ENCODE measurements at places on chromosomes 13 and 19.

GRCh38 chr19:4234142-4234861 is 5.0 kb downstream of the EBI3 start:
- no peak for DNase-seq

DNA sequence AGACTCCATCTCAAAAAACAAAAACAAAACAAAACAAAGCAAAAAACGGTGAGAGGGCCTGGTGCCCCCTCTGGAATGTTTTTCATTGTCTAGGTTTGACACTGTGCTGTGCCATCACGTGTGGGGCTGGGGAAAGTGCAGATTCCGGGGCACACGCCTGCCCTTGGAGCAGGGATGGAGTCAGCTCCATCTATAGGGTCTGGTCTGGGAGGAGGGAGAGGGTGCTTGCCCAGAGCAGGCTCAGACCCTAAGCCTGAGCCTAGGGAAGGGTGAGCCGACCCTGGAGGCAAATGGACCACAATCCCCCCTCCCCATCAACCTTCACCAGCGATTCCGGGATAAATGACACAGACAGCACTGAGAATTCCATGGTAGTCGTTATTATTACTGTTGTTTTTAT is 10.9 kb upstream of the ZBTB32 start:
- DNase-seq: no peak

DNA sequence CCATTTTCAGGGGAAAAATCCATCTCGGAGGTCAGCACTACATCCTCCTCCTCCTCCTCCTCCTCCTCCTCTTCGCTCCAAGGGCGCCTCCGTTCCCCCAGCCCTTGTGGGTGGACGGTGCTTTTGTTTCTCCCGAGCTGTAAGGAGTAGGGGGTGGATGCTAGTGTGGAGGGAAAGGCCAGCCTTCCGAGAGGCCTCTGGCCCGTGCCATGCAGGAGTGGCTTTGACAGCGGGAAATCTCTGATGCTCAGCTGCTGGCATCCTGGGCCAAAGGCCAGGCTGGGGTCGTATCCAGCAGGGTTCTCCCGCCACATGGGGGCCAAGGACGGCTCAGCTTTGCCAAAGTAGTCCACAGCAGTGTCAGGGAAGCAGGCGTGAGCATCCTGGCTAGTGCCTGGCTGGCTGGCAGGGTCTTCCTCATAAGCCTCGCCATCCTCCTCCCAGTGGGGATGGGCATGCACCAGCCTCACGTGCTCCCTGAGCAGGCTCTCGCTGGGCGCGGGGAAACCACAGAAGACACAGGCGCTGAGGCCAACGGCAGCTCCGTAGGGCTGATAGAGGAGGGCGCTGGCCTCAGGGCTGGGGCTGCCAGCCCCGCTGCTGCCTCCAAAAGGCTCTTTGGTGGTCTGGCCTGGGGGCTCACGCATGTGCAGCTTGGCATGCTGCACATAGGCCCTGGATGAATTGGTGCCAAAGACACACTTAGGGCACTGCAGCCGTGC is 10.5 kb downstream of the WIZ start:
- DNase-seq: no peak

DNA sequence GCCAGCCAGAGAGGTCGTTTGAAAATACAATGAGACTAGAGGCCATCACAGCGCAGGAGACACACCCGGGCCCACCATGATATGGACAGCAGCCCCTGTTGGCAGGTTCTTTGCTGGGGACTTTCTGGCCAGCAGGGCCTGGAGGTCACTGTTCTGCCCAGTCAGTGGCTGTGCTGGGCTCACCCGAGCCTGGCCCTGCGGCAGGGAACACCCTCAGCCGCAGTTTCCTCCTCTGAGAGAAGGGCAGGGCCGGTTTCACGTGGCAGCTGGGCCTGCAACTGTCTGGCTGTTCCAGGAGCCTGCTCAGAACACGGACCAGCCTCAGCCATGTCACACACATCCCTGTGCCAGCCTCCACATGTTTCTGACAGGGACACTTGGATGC is 39.4 kb downstream of the ADPRHL1 start:
- no peak for DNase-seq

DNA sequence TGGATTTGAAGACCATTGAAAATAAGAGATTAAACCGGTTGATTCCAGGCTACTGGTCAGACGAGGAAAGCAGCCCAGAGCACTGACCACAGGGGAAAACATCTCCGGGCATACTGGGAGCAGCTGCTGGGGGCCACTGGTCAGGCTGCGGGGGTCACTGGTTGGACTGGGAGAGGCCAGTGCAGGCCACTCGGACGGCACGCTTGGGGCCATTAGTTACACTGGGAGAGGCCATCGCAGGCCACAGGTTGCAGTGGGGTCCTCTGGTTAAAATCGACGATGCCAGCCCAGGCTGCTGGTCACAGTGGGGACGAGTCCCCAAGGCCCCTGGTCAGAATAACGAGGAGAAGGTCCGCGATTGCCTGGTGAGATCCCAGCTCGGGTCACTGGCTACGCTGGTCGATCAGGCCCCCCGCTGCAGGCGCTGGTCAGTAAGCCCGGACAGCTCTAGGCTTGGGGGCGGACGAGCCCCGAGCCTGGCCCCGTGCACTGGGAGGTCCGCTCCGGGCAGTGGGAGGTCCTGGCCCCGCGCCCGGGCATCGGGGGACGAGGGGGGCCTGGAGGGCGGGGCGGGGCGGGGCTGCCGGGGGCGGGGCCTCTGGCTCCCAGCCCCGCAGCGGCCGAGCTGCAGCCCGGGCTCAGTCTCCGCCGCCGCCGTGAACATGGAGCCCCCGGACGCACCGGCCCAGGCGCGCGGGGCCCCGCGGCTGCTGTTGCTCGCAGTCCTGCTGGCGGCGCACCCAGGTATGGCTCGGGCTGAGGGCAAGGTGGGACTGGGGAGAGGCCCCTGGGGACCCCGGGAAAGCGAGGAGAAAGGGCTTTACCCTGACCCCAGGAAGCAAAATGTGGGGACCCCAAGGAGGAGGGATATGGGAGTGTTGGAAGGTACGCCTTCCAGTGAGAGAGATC is at the start of gene BCAM:
Gene BCAM (plus strand): TSS at position 641 of the 909 bp plus-strand sequence. CDS start 22 bp downstream, at position 663.
- no peak for DNase-seq

DNA sequence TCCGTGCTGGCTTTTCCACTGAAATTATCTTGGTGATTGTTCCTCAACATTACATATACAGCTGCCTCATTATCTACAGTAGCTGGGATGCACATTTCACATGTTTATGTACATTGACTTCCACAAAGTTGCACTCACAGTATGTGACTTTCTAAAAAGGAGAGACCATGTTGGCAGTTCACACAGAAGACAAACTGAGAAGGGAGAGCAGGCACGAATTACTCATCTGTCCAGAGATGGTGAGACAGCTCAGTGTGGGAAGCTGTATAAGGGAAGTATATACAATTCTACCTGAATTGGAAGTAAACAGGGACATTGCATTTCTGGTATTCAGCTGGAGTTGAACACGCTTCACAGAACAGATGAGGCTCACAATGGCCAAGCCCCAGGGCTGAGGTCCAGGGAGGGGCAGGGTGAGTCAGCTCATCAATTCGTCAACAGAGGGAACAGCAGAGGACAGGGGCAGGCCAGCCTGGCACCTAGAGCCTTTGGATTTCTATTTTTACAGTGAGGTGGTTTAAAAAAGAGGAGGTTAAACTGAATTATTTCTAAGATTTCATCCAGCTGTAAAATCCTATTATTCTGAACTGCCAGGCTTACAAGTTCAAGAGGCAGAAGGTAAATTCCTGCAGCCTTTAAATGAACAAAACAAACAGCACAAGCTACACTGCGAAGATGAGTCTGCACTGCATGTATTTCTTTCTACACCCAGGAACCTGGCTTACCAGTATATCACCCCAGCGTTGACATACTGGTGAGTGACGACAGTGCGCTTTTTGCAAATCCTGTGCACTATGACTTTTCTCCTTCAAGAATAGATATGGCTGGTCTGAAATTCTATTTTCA is 9.8 kb downstream of the PARP4 start:
- no peak for DNase-seq

DNA sequence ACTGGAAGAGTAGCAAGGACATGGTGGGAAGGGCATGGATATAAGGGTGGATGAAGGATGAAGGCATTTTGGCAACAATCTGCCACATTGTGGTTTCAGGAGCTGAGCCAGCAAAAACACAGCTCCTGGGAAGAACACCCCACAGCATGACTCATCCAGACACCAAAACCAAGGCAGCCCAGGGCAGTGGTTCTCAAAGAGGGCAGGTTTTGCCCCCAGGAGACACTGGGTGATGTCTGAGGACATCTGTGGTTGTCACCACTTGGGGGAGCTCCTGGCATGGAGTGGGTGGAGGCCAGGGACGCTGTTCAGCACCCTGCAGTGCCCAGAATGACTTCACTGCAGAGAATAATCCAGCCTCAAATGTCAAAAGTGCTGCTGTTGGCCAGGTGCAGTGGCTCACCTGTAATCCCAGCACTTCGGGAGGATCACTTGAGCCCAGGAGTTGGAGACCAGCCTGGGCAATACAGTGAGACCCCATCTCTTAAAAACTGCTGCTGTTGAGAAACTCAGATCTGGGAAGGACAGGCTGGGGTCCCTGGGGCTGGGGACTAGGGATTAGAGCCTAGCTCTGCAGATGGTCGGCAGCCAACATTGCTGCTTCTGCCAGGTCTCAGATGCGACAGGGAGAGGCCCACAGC is 16.1 kb downstream of the ZFR2 start:
- peak; percentile 28 for DNase-seq

GRCh38 chr13:45941261-45941660 is 89.7 kb upstream of the SIAH3 start:
- no peak for DNase-seq

- DNase-seq: no peak
These were observed 210.2 kb downstream of the KCNRG start for GRCh38 chr13:50225193-50226155.

- DNase-seq: no peak
These were observed 25.7 kb downstream of the SH3GL1 start for GRCh38 chr19:4374498-4375163.

GRCh38 chr19:12205296-12205695 is 42.4 kb downstream of the ZNF136 start:
- no peak for DNase-seq

GRCh38 chr13:19673473-19674430 is 40.3 kb downstream of the MPHOSPH8 start:
- no peak for DNase-seq

DNA sequence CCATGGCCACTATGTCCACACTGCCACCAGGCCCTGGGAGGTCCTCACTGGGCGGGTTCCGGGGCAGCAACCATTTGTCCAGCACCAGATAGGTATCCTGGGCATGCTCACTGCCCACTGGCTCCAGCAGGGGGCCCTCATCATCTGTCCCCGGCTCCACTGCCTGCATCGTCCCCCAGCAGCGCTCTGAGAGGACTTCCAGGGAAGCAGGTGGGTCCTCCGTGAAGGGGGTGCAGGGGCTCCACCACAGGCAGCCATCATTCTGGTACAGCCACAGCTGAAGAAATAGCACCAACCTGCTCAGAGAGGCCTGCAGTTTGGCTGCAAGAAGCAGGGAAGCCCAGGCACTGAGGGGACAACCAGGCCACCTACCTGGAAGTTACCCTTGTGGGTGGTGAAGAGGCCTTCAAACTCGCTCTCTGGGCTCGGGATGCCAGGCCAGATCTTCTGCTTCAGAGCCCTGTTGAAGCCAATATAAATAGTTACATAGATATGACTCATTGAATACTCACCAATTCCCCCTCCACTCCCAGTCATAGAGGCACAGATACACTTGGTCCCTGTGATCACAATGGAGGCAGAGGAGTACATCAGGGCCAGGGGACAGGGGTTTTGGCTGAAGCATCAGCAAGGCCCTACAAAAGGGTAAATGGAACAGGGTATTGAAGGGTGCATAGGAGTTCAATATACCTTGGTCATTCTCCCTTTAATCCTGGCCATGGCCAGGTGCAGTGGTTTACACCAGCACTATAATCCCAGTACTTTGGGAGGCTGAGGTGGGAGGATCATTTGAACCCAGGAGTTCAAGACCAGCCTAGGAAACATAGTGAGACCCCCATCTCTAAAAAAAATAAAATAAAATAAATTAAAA is 4.1 kb downstream of the SWSAP1 start:
- peak; percentile 38 for DNase-seq

- DNase-seq: no peak
These were observed 577.3 kb upstream of the GPC6 start for GRCh38 chr13:92649140-92649813.

DNA sequence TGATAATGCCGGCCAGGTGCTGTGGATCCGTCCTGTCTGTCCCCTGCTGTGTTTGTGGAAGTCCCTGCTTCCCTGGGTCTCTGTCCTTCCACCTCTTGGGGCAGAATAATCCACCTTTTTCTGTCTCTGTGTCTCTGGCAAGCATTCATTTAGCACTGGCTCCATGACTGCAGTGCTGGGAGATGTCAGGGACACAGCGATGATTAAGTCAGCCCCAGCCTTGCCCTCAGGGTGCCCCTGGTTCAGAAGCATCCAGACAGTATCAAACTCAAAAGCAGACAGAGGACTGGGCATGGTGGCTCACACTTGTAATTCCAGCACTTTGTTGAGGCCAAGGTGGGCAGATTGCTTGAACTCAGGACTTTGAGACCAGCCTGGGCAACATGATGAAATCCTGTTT is 1.5 kb downstream of the HIPK4 start:
- no peak for DNase-seq

- DNase-seq: peak; percentile 11
These were observed at the start of gene EDNRB for GRCh38 chr13:77918391-77919245. Gene EDNRB (minus strand): TSS chr13:77918831. CDS start chr13:77918573, 258 bp downstream.

DNA sequence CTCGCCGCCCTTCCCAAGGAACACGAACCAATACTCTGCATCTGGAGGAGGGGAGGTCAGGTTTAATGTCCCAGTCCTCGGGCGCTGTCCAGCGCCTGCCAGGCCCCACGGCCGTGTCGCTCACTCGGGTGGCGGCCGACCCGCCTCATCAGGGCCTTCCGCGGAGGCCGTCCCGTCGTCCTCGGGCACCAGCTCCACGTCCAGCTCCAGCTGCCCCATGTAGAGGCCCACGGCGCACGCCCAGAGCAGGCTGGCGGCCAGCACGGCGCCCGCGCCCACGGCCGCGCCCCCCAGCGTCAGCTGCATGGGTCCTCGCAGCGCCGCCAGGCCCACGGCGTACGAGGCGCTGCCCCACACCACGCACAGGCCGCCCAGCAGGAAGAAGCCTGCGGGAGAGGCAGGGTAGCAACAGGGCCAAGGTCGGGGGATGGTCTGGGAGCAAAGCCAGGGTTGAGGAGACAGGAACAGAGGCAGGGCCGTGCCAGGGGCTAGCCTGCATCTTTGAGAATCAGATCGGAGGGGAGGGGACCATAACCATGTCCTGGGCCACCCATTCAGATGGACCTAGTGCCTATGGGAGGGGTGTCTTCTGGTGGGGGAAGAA is 2.5 kb downstream of the TMEM160 start:
- no peak for DNase-seq

- no peak for DNase-seq
These were observed 15.0 kb downstream of the NFIX start for GRCh38 chr19:13010038-13010991.
